ENCODE measurements at places on chromosomes 11 and 22. TPM values are rescaled to one million over a fixed set of nuclear protein-coding genes. Genes with fewer than 3 reads are reported as not detected.
A peak's percentile ranks its signal among the peaks of the same experiment; 100 is the strongest.

PKNOX2 gene
- total RNA-seq: 5.7 TPM

UBQLN3 gene
- 1.5 TPM for total RNA-seq

OR52I2 gene
- not detected for total RNA-seq

APOA5 gene
- total RNA-seq: not detected

SOX10 gene
- total RNA-seq: 90.3 TPM

SCGB2A2 gene
- total RNA-seq: not detected

DNA sequence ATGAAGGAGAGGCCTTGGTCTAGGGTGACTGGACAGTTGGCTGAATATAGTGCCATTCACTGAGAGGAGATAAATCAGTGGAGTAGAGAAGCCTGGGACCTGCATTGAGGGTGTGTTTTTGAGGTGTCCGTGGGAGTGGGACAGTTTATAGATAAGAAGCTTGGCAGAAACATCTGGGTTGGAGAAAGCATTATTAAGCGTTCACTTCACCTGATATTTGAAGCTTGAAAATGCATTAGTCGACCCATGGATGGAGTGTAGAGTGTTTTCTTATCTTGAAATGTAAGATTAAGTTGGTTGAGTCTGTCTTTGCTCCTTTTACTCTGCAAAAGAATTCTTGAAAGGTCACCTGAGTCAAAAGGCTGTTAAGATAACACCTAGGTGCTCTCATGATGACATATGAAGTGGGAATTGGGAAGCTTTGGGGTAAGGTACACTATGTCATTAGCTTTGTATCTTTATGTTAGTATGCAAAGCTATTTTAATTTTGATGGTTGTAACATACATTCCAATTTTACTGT lies 160.7 kb downstream of the ARHGAP42 start:
- no peak for DNase-seq

DNA sequence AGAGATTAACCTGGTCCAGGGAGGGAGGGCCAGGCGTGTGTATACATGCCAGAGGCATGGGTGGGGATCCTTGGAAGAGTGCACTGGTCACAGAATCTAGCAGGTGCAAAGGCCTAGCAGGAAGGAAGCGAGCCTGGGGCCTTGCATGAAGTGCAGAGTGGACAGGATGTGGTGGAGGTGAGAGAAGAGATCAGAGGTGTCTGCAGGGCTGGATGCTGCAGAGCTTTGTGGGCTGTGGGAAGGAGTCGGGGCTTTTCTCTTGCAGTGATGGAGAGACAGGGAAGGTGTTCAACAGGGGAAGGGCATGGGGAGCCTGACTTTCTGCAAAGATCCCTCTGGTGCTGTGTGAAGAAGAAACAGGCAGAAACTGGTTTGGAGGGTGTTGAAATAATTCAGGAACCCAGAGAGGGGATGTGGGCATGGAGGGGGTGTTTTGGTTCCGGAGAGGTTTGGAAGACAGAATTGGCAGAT lies 2.5 kb upstream of the TPST2 start:
- DNase-seq: no peak

DNA sequence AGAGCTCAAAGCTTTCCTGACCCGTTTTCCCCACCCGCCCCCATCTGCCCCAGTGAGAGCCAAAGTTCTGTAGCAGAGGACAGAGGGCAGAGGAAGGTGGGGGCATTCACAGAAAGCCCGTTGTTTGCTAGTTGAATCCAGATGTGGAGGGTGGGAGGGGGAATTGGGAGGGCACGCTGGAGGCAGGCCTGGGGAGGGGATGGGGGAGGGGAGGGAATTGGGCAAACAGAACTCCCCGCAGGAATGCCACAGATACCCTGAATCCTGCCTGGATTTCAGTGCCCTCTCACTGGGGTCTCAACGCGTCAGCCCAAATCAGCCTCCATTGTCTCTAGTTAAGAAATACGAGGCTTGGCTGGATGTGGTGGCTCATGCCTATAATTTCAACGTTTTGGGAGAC lies 12.9 kb upstream of the OAF start:
- DNase-seq: no peak

DNA sequence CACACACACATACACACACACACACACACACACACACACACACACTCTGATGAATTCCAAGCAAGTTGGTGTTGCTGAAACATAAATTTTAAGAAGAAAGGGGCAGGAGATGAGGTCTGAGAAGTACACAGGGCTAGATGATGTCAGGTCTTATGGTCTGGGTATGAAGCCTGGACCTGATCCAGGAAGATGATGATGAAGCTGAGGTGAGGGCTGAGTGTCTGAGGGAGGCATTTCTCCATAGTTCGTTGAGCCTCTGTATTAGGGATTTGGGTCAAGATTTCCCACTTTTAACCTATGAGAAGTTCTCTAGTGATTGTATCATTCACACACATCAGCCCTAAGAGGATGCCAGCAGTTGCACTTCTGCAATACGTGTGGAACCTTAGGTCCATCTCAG lies 32.6 kb downstream of the KREMEN1 start:
- no peak for DNase-seq

GRCh38 chr11:34250732-34251588 lies 106.8 kb downstream of the ABTB2 start:
- DNase-seq: no peak

- DNase-seq: no peak
These were observed 3.7 kb downstream of the EFEMP2 start for GRCh38 chr11:65868907-65869306.

GRCh38 chr11:44909557-44909956 lies 41.1 kb downstream of the TP53I11 start:
- DNase-seq: no peak

- no peak for DNase-seq
These were observed 861.8 kb downstream of the LRRC4C start for GRCh38 chr11:40597546-40598113.

DNA sequence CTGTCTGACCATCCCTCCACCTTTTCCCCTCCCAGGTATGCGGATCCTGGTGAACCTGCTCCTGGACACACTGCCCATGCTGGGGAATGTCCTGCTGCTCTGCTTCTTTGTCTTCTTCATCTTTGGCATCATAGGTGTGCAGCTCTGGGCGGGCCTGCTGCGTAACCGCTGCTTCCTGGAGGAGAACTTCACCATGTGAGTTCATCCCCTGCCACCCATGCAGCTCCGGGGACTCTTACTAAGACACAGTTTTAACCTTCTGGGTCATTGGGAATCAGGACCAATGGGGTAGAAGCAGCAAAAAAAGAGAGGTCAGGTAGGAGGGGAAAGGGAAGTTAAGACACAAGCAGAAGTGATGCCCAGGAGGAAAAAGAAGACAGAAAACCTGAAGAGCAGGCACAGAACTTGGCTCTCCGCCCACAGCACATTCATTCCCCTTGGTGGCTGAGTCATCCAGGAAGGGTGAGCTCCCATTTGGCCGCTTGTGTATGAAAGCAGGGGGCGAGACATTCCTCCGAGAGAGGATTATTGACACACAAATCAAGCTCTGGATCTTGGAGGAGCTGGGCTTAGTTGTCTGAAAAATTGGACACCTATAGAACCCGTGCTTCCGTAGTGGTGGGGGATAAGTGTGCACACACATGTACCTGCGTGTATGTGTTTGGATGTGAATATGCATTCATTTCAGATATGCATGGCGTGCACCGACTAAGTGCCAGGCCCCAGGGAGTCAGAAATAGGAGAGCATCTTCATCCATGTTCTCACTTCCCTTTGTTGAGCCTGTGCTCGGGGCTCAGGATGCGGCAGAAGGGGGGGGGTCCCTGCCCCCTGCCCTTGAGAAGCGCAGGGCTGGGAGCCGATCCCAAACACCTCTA lies 64.2 kb downstream of the CACNA1I start:
- no peak for DNase-seq

DNA sequence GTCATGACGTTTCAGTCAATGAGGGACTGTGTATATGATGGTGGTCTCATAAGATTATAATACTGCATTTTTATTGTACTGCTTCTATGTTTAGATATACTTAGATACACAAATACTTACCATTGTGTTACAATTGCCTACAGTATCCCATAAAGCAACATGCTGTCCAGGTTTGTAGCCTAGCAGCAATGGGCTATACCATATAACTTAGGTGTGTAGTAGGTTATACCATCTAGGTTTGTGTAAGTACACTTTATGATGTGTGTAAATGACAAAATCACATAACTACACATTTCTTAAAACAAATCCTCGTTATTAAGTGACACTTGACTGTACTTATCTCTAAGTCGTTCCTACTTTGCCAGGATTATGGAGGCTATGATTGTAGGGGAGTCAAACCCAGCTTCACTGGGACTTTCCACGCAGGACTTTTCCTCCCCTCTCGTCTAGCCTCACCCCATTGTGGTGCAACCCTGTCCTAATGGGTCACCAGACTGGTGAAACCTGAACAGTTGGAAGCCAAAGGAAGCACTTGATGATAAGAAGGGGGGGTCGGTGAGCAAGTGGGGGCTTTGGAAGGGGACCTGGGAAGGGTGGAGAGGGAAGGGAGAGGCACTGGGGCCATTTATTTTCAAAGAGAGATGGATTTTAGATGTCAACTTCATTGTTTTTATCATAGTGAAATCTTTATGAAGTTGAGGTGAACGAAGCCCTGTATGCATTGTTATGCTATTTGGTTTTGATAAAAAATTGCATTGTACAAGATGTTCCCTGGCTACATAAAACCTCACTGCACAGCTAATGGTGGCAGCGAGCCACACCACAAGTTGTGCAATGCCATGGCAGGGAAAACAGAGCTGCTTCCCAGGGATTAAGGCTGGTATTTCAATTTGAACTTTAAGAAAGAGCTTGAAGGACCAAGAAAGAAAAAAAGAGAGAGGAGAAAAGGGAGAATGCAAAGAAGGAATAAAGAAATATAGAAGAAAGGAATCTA lies 129.1 kb downstream of the EHF start:
- peak; percentile 81 for DNase-seq

GRCh38 chr11:63767267-63767564 lies 1.4 kb downstream of the ZFTA start:
- no peak for DNase-seq

- DNase-seq: no peak
These were observed 6.8 kb downstream of the MPST start for GRCh38 chr22:37026325-37026724.

- DNase-seq: no peak
These were observed 33.8 kb upstream of the SCUBE1 start for GRCh38 chr22:43376765-43377547.

DNA sequence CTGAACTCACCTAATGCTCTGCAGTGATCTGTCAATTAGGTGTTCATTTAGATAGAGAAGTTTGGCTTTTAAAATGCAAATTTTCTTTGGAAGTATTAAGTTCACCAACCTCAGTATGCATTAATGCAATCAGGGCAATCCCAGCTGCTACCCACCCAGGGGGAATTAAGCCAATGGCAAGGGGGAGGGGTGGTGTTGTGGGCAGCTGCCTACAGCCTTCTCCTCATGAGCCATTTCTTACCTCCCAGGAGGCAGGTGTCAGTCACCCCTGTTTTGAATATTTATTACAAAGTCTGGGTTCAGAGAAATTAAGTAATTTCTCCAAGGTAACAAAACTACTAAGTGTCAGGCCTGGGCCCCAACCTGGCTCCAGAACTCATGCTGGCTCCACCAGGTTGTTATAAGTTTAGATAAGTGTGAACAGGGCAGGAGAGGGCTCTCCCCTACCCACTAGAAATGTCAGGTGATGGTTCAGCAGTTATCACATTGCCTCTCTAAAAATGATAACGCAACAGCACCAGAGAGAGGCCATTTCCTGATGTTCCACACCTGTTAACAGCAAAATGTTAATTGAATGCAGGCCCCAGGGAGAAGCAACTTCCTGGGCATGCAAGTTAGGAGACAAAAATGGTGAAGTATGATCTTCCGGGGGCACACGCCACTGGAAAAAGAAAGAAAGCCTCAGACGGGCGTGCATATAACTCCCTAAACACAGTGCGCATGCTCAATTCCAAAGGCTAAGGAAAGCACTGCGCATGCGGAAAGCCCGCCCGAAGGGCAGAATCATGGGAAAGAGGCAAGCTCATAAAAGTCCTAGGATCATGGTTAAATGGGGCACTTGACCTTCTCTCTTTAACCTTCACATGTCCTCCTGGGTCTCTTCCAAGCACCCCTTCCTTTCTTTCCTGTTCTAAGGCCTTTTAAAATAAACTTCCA lies 35.4 kb upstream of the GNAZ start:
- no peak for DNase-seq

DNA sequence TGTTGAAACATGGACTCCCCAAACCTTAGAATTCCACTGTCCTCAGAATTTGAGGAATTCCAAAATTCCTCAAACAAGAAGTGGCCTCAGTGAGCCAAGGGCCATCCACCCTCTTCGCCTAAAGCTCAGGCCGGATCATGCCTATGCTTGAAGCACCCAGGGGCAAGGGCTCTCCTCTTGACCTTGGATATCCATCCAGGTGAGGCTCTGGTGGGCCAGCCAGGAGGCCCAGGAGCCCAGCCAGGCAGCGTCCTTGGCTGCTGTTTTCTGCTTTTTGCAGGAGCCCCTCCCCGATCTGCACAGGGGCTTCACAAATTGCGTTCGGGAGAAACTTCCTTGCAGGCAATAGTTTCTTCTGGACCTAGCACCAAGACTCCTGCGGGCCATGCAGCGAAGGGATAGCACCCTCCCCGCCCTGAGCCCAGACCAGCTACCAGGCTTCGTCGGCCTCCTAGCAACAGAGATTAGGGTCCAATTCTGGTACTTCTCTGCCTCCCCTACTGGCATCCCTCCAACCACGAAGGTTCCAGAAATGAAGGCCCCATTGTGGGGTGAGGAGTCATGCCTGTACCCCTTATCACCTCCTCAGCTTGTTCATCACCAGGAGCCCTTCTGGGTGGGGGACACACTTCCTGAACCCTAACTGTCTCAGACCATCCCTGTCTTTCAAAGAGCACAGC lies 2.0 kb downstream of the PHLDA2 start:
- DNase-seq: no peak

DNA sequence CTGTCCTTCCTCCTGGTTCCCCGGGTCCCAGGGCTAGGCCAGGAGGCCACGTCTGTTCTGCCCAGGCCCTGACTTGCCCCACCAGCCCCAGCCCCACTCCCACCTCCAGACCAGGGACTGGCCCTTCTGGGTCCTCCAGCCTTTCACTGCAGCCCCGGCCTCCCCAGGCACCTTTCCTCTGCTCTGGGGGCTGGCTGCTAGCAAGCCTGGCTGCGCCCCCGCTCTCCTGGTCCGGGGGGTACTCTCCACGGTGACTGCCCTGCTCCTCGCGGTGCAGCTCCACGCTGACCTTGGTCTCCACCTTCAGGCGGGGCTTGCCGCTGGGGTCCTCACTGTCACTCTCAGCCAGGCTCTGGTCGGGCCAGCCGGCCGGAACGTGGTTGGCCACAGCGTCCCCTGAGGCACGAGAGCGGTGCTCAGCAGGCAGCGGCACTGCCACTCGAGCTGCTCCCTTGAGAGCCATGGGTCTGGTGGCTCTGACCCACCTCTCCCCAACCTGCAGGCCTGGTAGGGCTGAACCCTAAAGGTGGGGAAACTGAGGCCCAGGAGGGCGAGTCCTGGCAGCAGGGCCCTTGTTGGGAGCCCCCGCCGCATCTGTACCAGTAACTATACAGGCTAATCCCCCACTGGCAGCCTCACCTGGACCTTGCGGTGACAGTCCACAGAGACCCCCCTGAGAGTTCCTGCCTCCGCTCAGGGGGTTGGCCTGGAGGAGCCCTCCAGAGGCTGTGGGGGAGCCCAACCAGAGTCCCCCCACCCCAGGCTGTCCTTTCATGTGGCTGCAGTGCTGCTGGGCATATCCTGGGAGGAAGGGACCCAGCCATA lies 29.0 kb downstream of the TRMU start:
- DNase-seq: no peak

GRCh38 chr22:28734393-28734792 lies 7.2 kb downstream of the CHEK2 start:
- DNase-seq: no peak

All from tibial nerve (tissue), 4 donors.